T-helper 1 cell (primary cell): ENCODE measurements at places on chromosomes 12 and 14.

- no peak for DNase-seq
These were observed 37.3 kb downstream of the GPR135 start for GRCh38 chr14:59427653-59428580.

- DNase-seq: no peak
These were observed 540.8 kb downstream of the NRXN3 start for GRCh38 chr14:78710963-78711362.

- peak; percentile 44 for DNase-seq
These were observed 673 bp upstream of the TTC9 start for GRCh38 chr14:70640938-70641547.

- DNase-seq: no peak
These were observed 122.1 kb downstream of the PRKD1 start for GRCh38 chr14:29805415-29806123.

DNA sequence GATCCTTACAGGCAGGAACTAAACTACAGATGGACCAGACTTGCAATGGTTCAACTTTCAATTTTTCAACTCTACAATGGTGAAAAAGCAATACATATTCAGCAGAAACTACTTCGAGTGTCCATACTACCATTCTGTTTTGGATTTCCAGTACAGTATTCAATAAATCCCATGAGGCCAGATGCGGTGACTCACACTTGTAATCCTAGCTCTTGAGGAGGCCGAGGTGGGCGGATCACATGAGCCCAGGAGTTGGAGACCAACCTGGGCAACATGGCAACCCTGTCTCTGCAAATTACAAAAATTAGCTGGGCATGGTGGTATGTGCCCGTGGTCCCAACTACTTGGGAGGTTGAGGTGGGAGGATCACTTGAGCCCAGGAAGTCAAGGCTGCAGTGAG lies 336.1 kb downstream of the MED13L start:
- no peak for DNase-seq

GRCh38 chr12:52260361-52261207 lies 13.9 kb upstream of the KRT86 start:
- DNase-seq: no peak

GRCh38 chr12:102096855-102097254 lies 23.1 kb downstream of the NUP37 start:
- DNase-seq: no peak

DNA sequence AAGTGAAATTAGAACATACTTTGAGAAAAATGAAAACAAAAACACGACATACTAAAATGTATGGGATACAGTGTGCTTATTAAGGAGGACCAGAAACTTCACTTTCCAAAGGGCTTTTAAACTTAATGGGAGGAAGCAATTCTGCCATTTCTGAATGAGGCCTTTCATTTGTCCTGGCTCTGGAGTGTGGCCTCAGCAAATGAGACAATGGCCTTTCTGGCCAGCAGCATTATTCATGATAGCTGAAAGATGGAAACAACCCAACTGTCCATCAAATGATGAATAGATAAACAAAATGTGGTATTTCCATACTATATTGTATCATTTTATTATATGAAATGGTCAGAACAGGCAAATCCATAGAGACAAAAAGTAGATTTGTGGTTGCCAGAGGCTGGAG lies 338.6 kb downstream of the CEP128 start:
- no peak for DNase-seq

DNA sequence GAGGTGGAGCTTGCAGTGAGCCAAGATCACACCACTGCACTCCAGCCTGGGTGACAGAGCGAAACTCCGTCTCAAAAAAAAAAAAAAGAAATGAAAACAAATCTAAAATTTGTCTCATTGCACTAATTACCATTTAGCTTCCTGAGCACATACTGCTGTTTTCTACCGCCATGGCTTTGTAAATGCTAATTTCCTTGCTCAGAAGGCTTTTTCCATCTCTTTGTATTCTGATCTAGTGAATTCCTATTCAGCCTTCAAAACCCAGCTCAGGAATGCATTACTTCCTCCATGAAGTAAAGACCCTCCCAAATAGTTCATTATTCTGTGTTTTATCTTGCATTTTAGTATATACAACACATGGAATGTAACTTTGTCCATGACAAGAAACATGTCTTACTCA lies 33.6 kb downstream of the CEP83 start:
- DNase-seq: no peak

GRCh38 chr14:77067632-77068516 lies 30.2 kb upstream of the CIPC start:
- DNase-seq: peak; percentile 39

- no peak for DNase-seq
These were observed 40.9 kb upstream of the CORO1C start for GRCh38 chr12:108772247-108772646.
